ENCODE measurements at places on chromosomes 5 and 9.

GRCh38 chr5:124352312-124352711, 394.1 kb downstream of the ZNF608 start:
- DNase-seq: no peak

DNA sequence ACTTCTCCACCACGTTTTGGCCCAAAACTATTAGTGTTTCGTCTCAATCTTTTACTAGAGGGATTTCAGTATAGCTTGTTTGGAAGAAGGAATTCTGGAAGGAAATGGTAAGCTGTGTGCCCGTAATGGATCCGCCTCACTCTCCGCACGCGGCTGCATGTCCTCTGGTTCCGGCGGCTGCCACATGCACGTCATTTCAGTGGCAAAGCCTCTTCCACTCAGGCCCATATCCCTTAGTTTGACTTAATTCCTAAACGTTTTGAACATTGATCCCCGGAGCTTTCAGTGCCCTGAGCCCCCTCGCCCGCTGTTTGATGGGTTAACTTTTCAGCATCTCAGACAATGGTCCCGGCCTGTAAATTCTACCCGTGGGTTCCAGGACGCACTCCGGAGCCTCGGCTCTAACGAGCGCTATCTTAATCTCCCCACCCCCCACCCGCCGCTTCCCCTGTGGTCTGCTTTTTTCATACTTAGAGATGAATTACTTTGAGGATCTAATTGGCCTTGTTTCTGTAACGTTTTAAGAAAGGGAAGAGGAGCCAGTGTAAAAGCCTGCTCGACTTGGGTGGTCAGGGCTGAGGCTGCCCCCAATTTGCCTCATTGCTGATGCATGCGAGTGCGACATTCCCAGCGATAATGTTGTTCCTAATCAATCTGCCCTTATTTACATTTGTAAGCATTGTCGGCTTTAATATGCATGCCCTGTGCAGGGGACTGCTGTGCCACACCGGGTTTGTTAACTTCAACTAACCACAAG, 4.6 kb downstream of the PTCH1 start:
- no peak for DNase-seq

- no peak for DNase-seq
These were observed 3.3 kb upstream of the SLC6A3 start for GRCh38 chr5:1448511-1449011.

GRCh38 chr5:32692036-32692746, 18.9 kb upstream of the NPR3 start:
- no peak for DNase-seq

DNA sequence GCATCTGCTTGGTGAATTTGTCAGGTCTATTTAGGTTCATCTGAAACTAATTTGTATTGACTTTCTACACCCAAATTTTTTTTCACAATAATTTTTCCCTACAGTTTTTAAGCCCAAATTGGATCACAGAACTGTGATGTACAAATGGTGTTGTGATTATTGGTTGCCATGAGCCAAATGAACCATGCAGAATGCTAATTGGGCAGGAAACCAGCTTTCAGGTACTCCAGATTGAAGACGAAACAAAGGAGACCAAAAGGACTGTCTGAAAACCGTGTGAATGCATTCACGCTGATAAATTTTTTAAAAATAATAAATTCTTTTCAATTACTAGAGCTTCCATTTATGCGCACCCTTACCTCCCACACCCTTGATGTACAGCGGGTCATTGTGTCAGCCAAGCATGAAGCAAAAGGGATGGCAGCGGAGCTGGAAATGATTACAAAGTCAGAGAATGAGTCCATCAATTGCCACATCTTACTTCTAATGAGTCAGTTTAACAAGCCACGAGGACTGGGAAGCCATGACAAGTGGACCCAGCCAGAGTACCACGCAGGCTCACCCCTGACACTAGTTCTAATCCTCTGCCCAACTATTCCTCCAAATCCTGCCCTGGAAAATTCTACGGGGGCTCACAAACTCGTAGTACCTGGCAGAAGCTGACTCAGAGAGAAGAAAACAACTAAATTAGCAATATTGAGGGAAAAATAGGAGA, 66.5 kb downstream of the SEMA6A start:
- no peak for DNase-seq

DNA sequence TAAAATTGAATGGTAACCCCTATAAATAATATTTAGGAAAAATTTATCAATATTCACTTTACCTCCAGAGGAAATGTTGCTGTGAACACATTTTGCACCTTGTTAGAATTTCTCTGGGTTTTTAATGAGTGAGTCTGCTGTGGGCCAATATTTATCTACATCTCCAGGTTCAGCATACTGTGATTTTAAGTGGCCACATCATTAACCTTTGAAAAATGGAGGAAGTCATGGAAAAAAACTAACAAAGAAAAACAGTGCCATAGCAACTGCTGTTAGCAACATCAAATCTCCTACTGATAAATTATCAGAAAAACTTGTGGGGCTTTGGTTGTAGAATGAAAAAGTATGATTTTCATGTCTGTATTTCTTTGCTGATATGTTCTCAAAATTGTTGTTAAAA, 55.0 kb downstream of the CD180 start:
- no peak for DNase-seq

- no peak for DNase-seq
These were observed 159.3 kb downstream of the NR3C1 start for GRCh38 chr5:143244000-143244736.

DNA sequence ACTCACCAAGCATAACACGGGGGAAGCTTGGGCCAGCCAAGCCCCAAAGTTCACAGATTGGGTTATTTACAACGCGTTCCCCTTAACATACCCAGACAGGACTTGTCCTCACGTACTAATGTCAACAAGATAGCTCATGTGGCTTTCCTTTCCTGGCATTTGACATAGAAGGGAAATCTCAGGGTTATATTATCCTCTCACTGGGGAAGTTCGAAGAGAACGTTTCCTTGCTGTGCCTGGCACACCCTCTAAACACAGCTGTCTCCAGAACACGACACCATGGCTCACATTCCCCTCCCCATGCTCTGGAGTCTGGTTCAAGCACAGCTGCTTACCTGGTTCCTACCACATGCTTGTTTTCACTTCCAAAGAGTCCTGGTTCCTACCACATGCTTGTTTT, 46.8 kb upstream of the OTULINL start:
- no peak for DNase-seq

DNA sequence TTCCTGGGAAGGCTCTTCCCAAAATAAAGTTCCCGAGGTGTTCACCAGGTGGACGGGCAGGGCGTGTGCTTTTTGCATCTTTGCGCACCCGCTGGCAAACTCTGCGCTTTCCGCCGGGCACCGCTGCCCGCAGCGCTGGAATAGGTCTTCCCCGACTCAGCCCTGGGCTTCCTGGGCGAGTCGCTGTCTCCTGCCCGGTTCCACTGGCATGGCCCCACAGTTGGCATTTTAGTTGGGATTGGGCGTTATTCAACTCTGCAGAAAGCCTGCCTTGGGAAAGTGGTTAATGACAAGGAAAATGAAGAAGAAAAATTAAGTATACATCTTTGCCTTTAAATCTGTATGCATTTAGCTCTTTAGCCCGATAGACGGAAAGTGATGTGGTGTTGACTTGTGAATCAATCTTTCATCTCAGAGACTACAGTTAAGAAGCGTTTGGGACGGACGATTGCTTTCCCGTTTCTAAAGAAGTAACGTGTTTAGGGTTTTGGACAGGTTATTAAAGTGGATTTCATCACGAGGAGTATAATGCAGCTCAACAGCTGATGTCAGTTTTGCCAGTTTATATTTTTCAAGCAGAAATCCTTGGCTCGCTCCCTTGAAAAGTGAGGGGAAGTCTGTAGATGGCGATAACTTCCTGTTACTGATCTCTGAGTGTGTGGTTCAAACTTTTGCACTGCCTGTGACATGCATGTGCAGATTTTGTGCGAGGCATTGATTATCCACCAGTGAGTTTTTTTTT, 946 bp downstream of the ADCY2 start:
- no peak for DNase-seq

DNA sequence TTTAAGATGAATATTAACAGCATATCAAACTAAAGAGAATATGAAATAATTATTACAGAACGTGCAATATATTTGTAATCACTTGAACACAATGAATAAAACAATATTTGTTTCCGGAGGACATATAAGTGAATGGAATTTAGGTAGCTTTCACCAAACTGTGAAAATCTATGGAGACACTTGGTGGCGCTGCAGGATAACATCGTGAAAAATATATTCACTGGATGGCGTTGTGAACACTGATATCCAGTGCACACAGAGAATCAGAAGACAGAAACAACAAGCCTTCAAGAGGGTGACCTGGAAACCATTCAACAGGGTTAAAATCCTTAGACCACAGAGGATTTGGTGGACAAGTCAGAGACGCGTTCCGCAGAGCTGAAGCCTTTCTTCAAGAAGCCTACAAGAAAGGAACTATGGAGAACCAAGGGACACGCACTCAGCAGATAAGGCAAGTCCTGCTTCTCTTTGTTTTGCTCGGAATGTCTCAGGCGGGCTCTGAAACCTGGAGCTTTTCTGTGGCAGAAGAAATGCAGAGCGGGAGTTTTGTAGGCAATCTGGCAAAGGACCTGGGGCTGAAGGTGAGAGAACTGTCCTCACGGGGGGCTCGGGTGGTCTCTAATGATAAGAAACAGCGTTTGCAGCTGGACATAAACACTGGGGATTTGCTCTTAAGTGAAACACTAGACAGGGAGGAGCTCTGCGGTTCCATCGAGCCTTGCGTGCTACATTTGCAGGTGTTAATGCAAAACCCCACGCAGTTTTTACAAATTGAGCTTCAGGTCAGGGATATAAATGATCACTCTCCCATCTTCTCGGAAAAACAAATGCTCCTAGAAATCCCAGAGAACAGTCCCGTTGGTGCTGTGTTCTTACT, at the start of gene PCDHB11:
TSS of gene PCDHB11 (plus strand) at position 269 of the 877 bp plus-strand sequence. CDS start at position 417, 148 bp downstream.
- no peak for DNase-seq

GRCh38 chr5:107469485-107470294, 201.0 kb downstream of the EFNA5 start:
- DNase-seq: no peak

DNA sequence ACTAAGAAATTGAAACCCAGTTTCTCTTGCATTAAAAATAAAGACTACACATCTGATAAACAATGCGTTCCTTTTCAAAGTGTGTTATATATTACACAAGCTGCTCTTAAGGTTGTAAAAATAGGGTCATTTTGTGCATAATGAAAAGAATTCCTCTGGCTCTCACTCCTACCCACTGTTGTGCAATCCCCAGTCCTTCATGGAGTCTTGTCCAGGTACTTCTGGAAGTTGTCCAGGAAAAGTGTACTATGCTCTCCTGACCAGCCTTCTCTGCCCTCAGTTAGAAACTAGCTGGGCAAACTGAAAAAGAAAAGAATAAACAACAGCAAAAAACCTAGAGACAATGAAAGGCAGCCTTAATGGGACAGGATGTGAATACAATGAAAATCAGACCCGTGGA, 345.5 kb upstream of the PAPPA start:
- DNase-seq: no peak

DNA sequence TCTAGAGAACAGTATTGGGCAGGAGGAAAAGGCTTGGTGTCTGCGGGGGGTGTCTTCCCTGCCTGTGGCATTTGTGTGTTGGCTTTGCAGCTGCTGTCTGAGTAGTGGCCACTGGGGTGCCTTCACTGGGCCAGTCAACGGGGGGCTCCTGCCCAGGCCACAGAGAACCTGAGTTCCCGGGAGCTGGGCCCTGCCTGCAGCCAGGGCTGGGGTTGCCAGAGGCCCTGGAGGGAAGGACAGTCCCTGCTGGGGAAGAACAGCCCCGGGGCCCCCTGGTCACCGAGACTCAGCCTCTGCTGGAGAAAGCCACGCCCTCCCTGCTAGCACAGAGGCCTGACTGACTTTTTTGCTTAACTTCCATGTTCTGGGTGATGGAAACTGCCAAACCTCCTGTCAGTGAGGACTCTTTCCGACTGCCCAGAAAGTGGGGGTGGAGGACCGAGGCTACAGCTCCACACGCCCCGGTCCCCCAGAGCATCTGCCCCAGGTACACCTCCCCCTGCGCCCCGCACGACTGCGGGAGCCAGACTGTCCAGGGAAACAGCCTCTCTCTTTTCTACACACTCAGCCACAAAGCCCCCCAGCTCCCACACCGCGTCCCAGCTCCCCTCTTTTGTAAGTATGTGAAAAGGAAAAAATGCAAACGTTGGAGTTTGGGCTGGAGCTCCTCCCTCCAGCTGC, 133.4 kb downstream of the DAB2IP start:
- DNase-seq: no peak

DNA sequence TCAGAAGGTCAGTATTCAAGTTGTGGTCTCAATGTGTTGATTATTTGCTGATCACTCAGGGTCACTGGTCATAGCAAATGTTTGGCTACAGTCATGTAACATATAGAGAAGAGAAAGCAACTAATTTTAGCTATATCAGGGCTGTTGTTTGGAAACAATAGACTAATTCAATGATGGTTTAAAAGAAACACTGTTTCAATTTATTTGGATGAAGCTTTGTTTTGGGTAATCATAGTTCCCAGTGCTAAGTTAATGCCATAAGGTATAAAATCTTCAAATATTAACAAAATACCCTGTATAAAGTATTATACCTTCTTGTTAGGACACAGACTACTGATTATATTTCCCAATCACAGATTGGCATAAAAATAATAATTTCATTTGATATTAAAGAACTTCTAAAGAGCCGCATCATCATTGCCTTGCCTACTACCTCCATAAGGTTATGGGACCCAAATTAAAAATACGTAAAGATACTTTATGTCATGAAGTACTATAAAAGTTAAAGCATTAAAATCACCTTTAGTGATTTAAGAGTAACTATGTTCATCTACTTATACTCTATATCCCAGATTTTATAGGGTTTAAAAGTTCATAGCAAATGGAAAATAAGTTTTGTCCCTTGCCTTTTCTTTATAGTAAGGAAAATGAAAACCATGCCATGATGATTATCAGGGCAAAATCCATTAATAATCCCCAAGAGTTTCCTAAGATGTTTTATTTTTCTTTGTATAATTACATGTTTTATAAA, 6.0 kb downstream of the NR3C1 start:
- DNase-seq: no peak

DNA sequence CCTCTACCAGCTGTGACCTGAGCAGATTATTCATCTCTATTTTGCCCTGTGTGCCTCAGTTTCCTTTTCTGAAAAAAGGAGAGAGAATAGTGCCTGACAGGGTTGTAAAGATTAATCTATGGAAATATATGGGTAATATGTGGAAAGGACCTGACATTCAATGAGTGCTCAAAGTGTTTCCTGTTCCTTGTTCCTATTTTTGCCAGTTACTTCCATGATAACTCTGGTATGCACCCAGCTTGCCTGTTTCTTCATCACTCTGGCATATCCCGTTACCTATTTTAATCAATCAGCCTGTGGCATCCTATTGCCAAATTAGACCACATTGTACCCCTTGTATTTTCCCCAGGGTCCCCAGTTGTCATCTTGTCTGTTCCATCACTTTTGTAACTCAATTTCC, 3.6 kb upstream of the ARAP3 start:
- no peak for DNase-seq

GRCh38 chr5:122301016-122301415, 11.0 kb upstream of the SNCAIP start:
- no peak for DNase-seq

- DNase-seq: no peak
These were observed 33.0 kb downstream of the SNX30 start for GRCh38 chr9:112783551-112783954.

DNA sequence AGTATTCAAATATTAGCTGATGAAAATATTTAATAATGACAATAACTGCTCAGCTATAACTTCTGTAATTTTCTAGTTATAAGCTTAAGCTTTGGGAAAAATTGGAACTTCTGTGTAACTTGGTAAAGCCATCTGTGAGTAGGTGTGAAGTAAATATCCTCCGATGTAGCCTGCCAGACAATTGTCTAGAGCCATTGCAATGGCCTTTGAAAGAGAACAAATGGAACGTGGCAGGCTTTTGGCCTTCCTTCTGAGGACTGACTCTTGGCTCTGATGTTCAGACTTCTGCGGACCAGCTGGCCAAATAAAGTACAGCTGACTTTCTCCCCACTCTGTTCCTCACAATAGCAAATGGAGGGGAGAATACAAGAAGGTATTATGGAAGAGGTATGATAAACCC, 203.4 kb upstream of the NMUR2 start:
- no peak for DNase-seq
